ENCODE measurements at places on chromosomes 3 and 15. TPM values are rescaled to one million over a fixed set of nuclear protein-coding genes. Genes with fewer than 3 reads are reported as not detected.

GREM1 gene
- 68.4 TPM for total RNA-seq

ACAD9 gene
- 38.1 TPM for total RNA-seq

ZNF774 gene
- total RNA-seq = 2.0 TPM

FBXO40 gene
- total RNA-seq = under 0.01 TPM

ATP13A5 gene
- not detected for total RNA-seq

MYRIP gene
- 0.04 TPM for total RNA-seq

EPHB1 gene
- total RNA-seq = 10.8 TPM

MASP1 gene
- total RNA-seq = 0.48 TPM

CFAP91 gene
- 3.3 TPM for total RNA-seq
